ENCODE measurements at places on chromosomes 13 and 19. TPM values are rescaled to one million over a fixed set of nuclear protein-coding genes. Genes with fewer than 3 reads are reported as not detected.

Gene SIGLEC5
- polyA plus RNA-seq: not detected

DNA sequence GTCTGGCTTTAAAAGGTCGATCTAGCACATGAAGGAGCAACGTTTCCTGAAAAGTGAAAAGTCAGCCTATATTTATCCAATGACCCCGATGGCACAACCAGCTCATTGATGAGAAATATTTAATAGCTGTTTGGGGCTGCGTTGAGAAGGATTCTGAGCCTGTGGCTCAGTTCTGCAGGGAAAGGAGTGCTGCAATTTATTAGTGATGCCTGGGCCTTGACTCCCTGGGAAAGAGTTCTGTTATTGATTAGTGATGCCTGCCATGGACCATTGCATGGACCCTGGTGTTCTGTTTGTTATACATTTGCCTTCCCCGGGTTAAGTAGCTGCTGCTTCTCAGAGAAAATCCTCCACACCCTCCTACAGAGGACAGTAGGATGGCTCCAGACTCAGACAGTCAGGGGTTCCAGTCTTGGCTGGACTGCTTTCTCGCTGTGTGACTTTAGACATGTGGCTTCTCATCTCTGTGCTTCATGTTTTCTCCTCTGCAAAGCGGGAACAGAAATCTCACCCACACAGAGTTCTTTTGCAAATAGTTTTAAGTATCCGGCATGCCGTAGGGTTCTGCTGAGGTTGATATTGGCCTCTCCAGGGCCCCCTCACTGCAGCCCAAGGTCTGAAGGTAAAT, 17.7 kb upstream of the PTPRS start:
- no peak for DNase-seq

Gene GPR183
- 2.1 TPM for polyA plus RNA-seq

GRCh38 chr19:13981021-13981420, 25.1 kb downstream of the RFX1 start:
- no peak for DNase-seq

DNA sequence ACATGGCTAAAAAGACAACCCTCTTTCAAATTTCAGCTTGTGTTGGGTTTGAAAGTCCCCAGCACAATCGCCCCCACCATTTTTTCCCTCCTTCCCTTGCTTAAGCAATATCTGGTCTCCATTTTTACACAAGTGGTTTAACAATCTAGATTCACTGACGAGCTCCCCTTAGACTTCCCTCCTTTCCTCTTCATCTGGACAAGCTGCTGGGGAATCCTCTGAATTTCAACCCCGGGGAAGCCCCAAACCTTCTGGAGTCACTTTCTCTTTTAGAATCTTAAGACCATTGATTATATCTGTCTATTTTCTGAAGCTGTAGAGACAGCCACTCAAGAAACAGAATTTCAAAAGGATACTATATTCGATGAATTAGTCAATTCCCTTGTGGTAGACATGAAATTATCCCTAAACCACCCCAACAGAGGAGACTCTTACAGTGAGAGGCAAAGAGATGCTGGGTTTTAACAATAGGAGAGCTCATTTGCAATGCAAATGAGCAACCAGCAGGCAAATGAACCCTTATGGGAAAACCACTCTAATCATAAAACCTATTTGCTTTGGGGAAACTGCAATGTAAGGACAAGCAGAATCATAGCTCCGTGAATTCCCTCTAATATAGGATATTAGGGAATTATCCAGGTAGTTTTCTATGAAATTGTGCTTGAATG, 78.9 kb downstream of the TEX26 start:
- no peak for DNase-seq

GRCh38 chr19:55648585-55649267, 714 bp downstream of the CCDC106 start:
- DNase-seq: no peak

Gene ZNF835
- polyA plus RNA-seq: 4.3 TPM

- peak; percentile 71 for DNase-seq
These were observed 33.0 kb downstream of the GJA3 start for GRCh38 chr13:20127562-20128458.

Gene SH2D3A
- polyA plus RNA-seq: 2.1 TPM

Gene CACNA1A
- 0.84 TPM for polyA plus RNA-seq

GRCh38 chr13:32253911-32254399, 61.2 kb downstream of the ZAR1L start:
- DNase-seq: no peak

Gene ZNF677
- polyA plus RNA-seq: 27.3 TPM

- no peak for DNase-seq
These were observed 14.2 kb downstream of the TSHZ3 start for GRCh38 chr19:31334849-31335624.

- no peak for DNase-seq
These were observed 643.9 kb downstream of the TBC1D4 start for GRCh38 chr13:74838096-74838495.

DNA sequence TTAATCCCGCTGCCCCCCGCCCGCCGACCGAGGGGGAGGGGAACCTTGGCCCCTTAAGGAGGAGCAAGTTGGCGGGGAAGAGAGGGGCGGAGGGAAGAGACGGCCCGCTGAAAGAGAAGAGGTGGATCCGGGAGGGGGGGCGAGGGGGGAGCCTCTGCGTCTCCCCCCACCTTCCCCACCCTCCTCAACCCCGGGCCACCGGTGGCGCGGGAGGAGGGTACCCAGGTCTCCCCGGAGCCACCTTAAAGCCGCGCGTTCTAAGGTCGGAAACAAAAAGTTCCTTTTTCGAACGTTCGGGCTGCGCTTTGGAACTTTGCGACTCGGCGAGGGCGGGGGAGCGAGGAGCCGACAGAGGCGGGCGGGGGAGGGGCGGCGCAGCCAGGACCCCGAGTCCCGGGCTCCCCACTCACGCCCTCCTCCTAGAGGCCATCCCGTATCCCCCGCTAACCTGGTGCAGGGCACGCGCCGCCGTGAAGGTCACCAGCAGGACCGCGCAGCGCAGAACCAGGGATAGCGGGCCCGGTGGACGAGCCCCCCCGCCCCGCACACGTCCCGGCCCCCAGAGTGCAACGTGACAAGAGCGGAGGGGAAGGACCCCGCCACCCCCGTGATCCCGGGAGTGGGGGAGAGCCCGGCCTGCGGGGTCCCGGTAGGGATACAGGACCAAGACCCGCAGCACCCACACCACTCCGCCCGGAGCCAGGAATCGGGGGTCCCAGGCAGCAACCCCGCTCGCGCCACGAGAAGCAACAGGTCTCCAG, 659 bp downstream of the ERF start:
- peak; percentile 86 for DNase-seq

Gene IRGC
- not detected for polyA plus RNA-seq

DNA sequence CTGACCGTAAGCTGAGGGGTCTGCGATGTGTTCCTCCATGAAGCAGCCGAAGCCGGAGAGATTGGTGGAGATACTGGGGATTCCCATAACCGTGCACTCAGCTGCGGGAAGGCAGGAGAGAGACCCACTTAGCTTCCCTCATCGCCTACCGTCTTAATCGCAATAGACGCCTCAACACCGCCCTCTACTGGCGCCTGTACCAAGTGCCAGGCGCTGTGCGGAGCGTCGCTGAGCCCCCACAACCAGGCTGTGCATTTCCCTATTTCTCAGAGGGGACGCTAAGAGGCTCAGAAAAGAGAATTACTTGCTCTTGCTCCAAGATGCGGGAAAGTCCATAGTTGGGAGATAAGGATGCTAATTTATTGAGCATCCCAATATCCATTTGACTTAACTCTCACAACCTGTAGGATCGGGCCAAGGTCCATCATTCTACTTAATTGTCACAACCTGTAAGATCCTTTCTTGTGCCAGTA, 5.8 kb downstream of the FTL start:
- peak; percentile 91 for DNase-seq

DNA sequence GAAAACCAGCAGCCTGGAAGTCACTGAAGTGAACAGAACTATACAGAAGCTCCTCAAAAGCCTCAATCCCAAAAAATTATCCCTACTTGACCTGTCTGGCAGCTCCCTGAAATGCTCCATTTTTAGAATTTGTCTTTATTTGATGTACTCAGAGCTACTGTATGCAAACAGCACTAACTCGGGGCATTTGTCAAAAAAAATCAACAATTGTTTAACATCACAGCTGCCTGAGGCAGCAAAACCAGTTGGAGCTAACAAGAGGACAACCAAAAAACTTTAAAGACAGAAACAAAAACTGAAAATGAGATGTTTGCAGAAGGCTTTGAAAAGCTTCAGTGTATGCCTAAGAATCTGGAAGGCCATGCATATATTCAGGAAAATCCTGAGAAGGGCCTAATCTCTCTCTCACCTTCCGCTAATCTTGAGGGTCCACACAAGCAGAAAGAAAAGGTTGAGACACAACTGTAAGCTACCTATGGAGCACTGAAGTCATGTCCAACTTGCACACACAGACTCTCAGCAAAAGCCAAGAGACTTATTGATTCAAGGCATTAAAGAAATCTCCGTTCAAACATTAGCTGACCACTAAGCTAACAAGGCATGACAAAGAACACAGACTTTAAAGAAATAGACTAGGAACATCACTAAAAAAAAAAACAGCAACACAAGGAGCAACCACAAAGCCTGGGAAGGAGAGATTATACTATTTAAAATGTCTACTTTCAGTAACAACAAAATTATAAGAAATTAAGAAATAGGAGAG, 16.1 kb downstream of the VWA8 start:
- DNase-seq: no peak

DNA sequence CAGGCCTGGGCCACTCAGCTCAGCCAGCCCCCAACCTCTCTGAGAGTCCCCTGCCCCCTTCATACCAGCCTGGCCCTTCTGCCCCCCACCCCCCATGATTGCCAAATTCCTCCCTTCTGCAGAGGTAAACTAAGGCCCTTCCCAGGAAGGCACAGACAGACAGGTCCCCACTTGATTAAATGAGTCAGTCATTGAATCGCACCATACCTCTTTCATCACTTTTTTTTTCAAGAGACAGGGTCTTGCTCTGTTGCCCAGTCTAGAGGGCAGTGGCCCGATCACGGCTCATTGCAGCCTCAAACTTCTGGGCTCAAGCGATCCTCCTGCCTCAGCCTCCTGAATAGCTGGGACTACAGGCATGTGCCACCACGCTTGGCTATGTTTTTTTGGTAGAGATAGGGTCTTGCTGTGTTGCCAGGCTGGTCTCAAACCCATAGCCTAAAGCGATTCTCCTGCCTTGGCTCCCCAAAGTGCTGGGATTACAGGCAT, 6.0 kb downstream of the PODNL1 start:
- DNase-seq: no peak

- peak; percentile 45 for DNase-seq
These were observed 10.5 kb upstream of the PRR19 start for GRCh38 chr19:42291435-42291810.

GRCh38 chr13:109760402-109760801, 26.0 kb downstream of the IRS2 start:
- no peak for DNase-seq

DNA sequence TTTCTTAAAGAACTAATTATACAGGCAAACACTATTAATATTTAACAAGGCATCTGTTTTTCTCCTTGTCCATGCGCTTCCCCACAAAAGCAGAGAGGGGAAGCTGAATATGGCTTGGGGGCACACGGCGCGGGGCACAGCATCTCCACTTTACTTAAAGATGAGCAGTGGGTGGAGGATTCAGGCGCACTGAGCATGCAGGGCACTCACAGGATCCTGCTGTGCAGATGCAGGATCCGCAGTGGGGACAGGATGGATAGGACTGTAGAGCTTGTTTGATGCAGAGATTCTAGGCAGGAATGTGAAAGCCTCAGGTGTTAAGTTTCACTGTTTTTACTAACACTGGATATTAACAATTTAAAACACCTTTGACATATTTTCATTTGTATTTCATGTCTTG, 43.3 kb downstream of the ATP11A start:
- DNase-seq: no peak

- DNase-seq: no peak
These were observed 711.5 kb downstream of the PCDH17 start for GRCh38 chr13:58343076-58343475.

Gene CEACAM7
- not detected for polyA plus RNA-seq

Gene PIBF1
- polyA plus RNA-seq: 25.7 TPM

GRCh38 chr13:40755082-40755700, 15.8 kb downstream of the MRPS31 start:
- DNase-seq: no peak

- DNase-seq: no peak
These were observed 1584.2 kb downstream of the SLITRK1 start for GRCh38 chr13:82298106-82298505.

- DNase-seq: no peak
These were observed 350.9 kb downstream of the FOXO1 start for GRCh38 chr13:40315416-40316064.

DNA sequence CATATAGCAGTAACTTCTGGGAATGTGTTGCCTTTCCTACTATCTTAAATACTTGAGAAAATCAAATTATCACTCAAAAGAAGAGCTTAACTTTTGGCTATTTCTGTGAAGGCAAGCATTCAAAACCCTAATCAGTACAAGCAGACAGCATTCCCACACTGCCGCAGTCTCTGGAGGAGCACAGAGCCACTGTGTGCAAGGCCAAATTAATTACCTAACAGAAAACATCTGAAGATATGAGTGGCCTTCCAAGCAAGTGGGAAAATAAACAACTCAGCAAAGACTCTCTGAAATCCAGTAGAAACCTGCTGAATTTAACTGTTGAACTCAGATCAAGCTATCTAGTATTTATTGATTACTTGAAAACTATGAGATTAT, 68.2 kb downstream of the COL4A1 start:
- no peak for DNase-seq

Gene SLC17A7
- 1.0 TPM for polyA plus RNA-seq

GRCh38 chr19:58361900-58362271, 665 bp downstream of the ZNF497 start:
- no peak for DNase-seq

GRCh38 chr19:58356766-58357480, 3.6 kb upstream of the A1BG start:
- DNase-seq: no peak

DNA sequence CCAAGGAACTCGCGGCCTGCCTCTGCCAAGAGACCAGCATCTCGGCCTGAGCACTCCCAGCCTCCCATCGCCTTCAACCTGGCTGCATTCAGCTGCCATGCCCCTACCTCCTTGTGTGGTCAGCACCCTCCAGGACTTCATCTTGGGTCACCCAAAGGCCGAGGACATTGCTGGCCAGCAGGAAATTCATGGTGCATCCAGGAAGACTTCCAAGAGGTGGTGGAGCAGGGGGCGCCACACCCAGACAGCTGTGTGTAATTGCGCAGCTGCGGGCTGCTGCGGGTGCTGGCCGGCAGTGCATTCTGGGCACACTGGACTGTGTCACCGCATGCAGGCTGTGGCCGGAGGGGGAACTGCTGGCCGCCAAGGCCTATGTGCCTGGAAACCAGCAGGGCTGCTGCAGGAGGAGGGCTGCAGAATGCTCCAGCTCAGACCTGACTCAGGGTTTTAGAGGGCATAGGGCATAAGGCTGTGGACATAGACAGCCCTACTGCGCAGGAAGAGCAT, 164.3 kb upstream of the TUBA3C start:
- DNase-seq: no peak

GRCh38 chr19:51224163-51224641, 678 bp upstream of the CD33 start:
- no peak for DNase-seq
